Natural killer cell treated with Interleukin-12 subunit alpha and Interleukin-12 subunit beta and Interleukin-15 and Interleukin-18, amount 100 ng/mL, for 72 hours (primary cell): ENCODE measurements at places on chromosomes 2 and 18. TPM values are rescaled to one million over a fixed set of nuclear protein-coding genes. Genes with fewer than 3 reads are reported as not detected.

GRCh38 chr2:100278986-100279385, 43.3 kb downstream of the LONRF2 start:
- no peaks in the 10 kb centered on the region for H3K36me3 ChIP-seq
- no peak for DNase-seq
- H3K4me3 ChIP-seq = no peak overlapping the region
- H3K4me1 ChIP-seq = peaks cover 14% of the 10 kb centered on the region

GRCh38 chr2:126784621-126785020, 114.1 kb upstream of the TEX51 start:
- H3K27ac ChIP-seq = no peak overlapping the region
- H3K4me1 ChIP-seq = no peaks in the 10 kb centered on the region
- peaks cover 11% of the 10 kb centered on the region for H3K27me3 ChIP-seq
- DNase-seq = peak; percentile 10
- H3K4me3 ChIP-seq = no peak overlapping the region

DNA sequence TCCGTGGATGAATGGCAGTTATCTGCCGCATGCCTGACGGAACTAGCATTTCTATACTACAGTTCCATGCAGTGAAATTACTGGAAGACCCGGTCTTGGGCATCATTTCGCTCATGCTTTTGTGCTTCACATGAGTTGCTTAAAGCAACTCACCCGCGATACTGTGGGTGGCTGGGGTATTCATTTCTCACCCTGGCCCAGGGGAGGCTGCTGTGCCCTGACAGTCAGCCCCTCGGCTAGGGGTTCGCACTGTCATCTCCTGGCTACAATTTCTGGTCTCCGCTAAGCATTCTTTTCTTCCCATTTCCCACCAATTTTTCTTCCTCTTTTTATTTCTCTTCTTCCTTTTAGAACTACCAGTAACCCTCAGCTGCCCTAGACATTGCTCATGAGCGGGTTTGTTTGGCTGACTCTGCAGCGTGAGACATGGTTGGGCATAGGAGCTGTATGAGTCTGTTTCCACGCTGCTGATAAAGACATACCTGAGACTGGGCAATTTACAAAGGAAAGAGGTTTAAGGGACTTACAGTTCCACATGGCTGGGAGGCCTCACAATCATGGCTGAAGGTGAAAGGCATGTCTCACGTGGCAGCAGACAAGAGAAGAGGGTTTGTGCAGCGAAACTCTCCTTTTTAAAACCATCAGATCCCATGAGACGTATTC, 16.5 kb upstream of the CNDP2 start:
- H3K4me3 ChIP-seq = no peak overlapping the region
- no peaks in the 10 kb centered on the region for H3K36me3 ChIP-seq
- no peaks in the 10 kb centered on the region for H3K27me3 ChIP-seq
- no peak overlapping the region for H3K27ac ChIP-seq
- peaks cover under 1% of the 10 kb centered on the region for H3K4me1 ChIP-seq

GRCh38 chr18:59658941-59659340, 38.3 kb downstream of the CCBE1 start:
- no peak overlapping the region for H3K27ac ChIP-seq
- no peaks in the 10 kb centered on the region for H3K27me3 ChIP-seq
- H3K4me3 ChIP-seq = no peak overlapping the region
- no peaks in the 10 kb centered on the region for H3K4me1 ChIP-seq

DNA sequence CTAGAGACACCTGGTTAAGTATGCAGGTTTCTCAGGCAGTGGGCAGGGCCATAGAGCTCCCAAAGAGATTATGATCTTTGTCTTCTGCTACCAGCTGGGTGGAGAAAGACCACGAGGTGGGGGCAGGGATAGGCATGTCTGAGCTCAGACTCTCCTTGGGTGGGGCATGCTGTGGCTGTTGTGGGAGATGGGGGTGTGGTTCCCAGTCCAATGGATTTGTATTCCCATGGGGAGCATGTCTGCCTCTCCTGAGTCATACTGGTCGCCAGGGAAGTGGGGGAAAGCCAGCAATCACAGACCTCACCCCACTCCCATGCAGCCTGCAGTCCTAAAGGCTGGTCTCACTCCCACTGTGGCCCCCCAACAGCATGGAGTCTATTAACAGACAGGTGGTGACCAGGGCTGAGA, 31.4 kb upstream of the RHOB start:
- H3K4me3 ChIP-seq = no peak overlapping the region
- H3K36me3 ChIP-seq = no peaks in the 10 kb centered on the region
- no peak for DNase-seq
- peaks cover 12% of the 10 kb centered on the region for H3K4me1 ChIP-seq

GRCh38 chr2:181104512-181105115, 124.2 kb downstream of the UBE2E3 start:
- H3K36me3 ChIP-seq = peaks cover 9% of the 10 kb centered on the region
- peak overlapping the region; percentile 39 for H3K27ac ChIP-seq
- peak overlapping the region; percentile 45 for H3K4me3 ChIP-seq

GRCh38 chr2:197136452-197136851, 174.1 kb downstream of the ANKRD44 start:
- H3K4me3 ChIP-seq = peak overlapping the region; percentile 58
- no peak for DNase-seq
- H3K36me3 ChIP-seq = peaks cover 22% of the 10 kb centered on the region
- H3K27me3 ChIP-seq = no peaks in the 10 kb centered on the region
- H3K27ac ChIP-seq = peak overlapping the region; percentile 89

DNA sequence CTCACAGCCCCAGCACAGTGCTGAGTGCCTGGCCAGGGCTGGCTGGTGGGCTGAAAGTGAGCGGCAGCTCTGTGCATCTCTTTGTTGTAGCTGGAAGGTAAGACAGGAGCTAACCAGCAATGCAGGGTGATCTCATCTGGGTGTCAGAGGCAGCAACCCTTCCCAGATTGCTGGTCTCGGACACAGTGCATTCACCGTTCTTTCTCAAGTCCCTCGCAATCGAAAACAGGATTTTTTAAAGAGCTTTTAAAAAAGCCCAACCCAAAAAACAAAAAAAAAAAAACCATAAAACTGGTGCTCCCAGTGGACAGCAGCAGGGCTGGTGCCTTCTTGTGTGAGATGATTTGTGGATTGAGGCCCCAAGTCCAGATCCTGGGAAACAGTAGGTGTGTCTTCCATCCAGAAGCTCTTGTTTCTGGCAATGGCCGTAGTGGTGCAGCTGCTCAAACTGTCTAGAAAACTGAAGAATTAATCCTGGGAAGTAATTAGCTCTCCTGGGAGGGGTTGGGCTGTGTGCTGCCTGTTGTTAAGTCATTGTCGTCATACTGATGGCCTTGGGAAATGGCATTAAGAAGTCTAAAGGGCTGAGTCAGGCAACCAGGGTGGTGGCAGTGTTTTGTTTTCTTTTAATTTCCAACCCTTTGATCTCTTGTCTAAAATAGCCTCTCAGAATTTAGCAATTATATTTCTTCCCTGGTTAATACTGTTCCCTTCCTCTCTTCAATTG, 156.7 kb downstream of the KLHL29 start:
- H3K36me3 ChIP-seq = no peaks in the 10 kb centered on the region
- H3K4me1 ChIP-seq = no peaks in the 10 kb centered on the region
- H3K27ac ChIP-seq = no peak overlapping the region

DNA sequence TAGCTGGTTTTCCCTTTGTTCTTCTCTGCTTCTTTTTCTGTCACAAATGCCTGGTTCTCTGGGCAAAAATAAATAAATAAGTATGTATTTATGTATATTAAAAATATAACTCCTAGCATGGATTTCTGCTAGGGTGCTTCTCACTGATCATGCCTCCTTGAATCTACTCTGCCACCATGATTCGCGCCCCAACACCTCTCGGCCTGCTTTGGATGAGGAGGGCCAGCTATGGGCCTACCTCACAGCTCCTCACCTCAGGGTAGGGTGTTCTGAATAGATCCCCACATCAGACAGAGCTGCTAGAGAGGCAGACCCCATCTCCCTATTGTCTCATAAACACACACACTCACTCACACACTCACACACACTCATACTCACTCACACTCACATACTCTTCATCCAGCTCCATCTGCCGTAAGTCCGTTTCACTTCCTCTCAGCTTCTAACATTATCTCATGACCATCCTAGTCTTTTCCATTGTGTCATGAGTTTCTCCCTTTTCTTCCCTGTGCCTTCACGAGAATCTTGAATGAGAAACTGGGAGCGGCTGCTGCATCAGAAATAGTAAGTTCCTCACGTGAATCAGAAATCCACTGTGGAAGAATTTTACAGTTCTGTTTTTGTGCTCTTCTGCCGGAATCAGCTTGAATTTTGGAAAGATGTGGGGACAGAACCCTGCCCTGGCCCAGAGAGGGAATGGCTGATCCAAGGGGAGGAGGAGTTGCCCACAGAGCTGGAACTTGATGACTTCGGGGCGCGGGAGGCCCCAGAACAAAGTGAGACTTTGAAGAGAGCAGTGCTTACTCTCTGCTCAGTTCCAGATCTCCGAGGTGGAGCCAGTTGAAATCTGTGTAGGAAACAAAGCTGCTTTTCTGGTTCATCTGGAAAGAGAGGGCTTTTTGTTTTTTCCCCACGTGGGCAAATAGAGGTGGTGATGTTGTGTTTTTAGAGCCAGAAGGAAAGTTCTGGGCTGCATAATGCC, 20.9 kb downstream of the ANXA4 start:
- no peak overlapping the region for H3K4me3 ChIP-seq
- peaks cover 32% of the 10 kb centered on the region for H3K4me1 ChIP-seq
- no peaks in the 10 kb centered on the region for H3K36me3 ChIP-seq
- H3K27ac ChIP-seq = no peak overlapping the region
- H3K27me3 ChIP-seq = no peaks in the 10 kb centered on the region

DNA sequence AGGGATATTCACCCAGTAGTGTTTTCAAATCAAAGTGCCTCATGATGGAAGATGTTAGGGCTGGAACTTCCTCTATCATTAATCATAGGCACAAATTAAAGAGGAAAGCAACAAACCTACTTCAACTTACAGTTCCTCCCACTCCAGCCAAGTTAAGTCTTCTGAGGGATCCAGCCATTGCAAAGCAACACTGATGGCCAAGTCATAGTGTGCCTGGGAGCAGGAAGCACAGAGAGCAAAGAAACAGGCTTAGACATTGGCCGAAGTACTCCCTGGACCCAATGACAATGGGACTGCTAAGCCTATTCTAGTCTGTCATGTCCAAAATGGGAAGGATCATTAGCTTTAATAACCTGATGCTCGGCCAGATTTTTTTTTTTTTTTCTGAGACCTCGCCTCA, 7.0 kb downstream of the C2orf80 start:
- H3K36me3 ChIP-seq = no peaks in the 10 kb centered on the region
- no peak overlapping the region for H3K4me3 ChIP-seq
- H3K27me3 ChIP-seq = peaks cover 23% of the 10 kb centered on the region

DNA sequence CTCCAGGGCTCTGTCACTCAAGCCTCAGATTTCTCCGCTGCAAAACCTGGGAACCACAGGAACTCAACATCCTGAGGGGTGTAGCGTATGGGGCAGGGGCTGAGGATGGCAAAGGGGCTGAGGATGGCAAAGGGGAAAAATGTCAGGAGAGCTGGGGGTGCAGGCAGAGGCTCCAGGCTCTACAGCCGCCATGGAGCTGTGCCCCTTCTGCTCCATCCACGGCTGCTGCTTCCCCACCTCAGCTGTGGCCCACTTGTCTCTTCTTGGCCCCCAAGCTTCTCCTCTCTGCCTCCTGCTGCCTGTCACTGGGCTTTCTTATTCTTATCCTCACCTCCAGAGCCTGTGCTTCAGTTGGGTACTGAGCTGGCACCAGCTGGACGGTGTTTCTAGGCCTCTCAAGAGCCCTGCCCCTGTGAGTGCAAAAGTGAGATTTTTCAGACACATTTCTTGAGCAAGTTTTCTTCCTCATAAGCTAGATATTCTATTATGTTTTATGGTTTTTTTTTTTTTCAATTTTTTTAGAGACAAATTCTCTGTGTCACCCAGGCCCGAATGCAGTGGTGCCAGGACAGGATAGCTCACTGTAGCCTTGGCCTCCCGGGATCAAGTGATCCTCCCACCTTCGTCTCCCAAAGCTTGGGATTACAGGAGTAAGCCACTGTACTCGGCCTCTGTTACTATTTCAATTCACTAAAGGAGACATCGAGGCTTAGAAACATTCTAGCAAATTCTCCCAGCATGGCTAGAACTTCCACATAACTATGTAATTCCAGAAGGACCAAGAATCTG, 49.0 kb downstream of the MARCO start:
- H3K27ac ChIP-seq = no peak overlapping the region
- no peak overlapping the region for H3K4me3 ChIP-seq
- no peaks in the 10 kb centered on the region for H3K36me3 ChIP-seq
- no peak for DNase-seq

- DNase-seq = no peak
- H3K27ac ChIP-seq = no peak overlapping the region
- H3K4me1 ChIP-seq = no peaks in the 10 kb centered on the region
- H3K4me3 ChIP-seq = no peak overlapping the region
- H3K27me3 ChIP-seq = peaks cover 10% of the 10 kb centered on the region
Measured at GRCh38 chr2:66478299-66478698, 43.4 kb downstream of the MEIS1 start.

DNA sequence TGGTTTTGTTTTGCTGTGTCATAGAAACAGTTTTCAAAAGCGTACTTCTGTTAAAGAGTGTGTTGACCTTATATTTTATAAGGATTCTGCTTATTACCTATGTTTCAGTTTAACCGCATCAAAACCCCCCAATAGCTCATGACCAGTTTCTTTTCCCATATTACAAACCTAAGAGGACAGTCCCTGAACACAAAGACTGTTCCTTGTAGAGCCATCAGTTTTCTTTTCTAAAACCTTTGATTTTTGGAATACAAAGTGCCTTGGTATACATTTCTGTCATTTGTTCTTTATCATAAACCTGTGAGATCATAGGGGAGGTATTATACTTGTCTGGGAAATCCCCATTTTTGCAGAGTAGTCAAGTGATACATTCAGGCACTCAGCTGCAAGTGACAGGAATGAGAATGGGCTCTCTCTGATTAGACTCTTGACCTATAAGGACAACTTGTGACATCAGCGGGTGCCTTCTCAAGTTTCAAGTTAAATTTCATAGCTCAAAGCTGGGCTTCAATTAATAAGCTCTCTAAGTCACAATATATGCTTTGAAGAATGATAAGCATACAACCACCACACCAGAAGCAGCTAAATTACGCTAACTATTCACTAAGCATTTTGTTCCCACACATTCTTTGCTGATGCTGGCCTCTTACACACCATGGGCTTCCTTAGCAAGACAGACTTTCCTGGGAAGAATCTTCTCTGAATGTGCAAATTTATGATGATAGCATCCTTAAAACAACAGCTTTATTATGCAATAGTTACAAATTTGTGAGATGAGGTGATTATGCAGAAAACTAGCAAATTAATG, 97.5 kb upstream of the CD302 start:
- peaks cover 24% of the 10 kb centered on the region for H3K36me3 ChIP-seq
- no peak overlapping the region for H3K4me3 ChIP-seq
- H3K27me3 ChIP-seq = no peaks in the 10 kb centered on the region
- no peak for DNase-seq
- peak overlapping the region; percentile 66 for H3K27ac ChIP-seq
- H3K4me1 ChIP-seq = peaks cover 14% of the 10 kb centered on the region

GRCh38 chr18:8406186-8406867, 202.9 kb upstream of the RAB12 start:
- peaks cover 7% of the 10 kb centered on the region for H3K36me3 ChIP-seq
- no peak overlapping the region for H3K27ac ChIP-seq
- peaks cover 2% of the 10 kb centered on the region for H3K4me1 ChIP-seq
- DNase-seq = no peak

NEB gene
- 2.3 TPM for total RNA-seq

SIX3 gene
- total RNA-seq = not detected

SERPINB13 gene
- total RNA-seq = not detected

GPN1 gene
- 32.7 TPM for total RNA-seq
